Stimulated activated CD8-positive, alpha-beta memory T cell treated with anti-CD3 and anti-CD28 coated beads, Interleukin-2, amount 100 ng/mL, for 48 hours (primary cell): ENCODE measurements at places on chromosomes 13 and 19.
A peak's percentile ranks its signal among the peaks of the same experiment; 100 is the strongest.

DNA sequence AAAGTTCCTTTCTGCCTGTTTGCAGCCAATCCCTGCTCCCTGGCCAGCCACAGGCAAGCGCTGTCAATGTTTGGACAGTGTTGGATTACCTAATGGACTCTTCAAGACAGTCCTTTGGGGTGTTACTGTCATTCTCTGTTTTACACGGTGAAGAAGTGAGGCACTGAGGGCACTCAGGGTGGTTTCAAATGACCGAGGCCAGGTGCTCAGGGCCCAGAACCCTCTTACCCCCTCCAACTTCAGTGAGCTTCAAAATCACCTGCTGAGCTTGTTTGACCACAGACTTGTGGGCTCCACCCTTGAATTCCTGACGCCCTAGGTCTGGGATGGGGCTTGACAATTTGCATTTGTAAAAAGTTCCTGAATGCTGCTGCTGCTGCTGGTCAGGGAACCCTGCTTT, 97.9 kb downstream of the GGACT start:
- DNase-seq = no peak

GRCh38 chr13:53052675-53053074, 24.1 kb downstream of the OLFM4 start:
- DNase-seq = no peak

GRCh38 chr13:44906713-44907112, 82.6 kb downstream of the NUFIP1 start:
- no peak for DNase-seq

- no peak for DNase-seq
These were observed 24.7 kb downstream of the SUCLA2 start for GRCh38 chr13:47976325-47976724.

GRCh38 chr19:18483119-18483890, 38.6 kb downstream of the ELL start:
- no peak for DNase-seq

DNA sequence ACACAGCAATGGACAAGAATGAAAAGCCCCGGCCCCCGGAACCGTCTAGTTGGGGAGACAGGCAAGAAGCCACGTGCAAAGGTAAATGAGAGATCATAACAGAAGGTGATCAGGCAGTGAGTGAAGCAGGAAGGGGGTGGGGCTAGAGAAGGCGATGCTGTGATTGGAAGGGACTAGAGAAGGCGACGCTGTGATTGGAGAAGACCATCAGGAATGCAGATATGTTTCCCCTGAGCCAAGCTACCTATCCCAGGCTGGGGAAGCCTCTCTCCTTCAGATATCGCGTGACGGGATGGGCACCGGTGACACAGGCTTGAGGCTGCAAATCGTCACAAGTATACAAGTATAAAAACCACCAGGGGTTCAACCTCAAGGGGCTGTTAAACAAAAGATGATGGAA, 21.8 kb downstream of the DCAF15 start:
- peak; percentile 30 for DNase-seq
